ENCODE measurements at places on chromosomes 11 and 22. TPM values are rescaled to one million over a fixed set of nuclear protein-coding genes. Genes with fewer than 3 reads are reported as not detected.

The DGCR2 gene
- total RNA-seq = 43.4 TPM

The IGLL1 gene
- total RNA-seq = not detected

- H3K27me3 ChIP-seq = no peaks in the 10 kb centered on the region
- DNase-seq = no peak
- H3K4me1 ChIP-seq = no peaks in the 10 kb centered on the region
- no peak overlapping the region for H3K27ac ChIP-seq
Observed at GRCh38 chr11:87299041-87299481, 261.3 kb downstream of the TMEM135 start.

DNA sequence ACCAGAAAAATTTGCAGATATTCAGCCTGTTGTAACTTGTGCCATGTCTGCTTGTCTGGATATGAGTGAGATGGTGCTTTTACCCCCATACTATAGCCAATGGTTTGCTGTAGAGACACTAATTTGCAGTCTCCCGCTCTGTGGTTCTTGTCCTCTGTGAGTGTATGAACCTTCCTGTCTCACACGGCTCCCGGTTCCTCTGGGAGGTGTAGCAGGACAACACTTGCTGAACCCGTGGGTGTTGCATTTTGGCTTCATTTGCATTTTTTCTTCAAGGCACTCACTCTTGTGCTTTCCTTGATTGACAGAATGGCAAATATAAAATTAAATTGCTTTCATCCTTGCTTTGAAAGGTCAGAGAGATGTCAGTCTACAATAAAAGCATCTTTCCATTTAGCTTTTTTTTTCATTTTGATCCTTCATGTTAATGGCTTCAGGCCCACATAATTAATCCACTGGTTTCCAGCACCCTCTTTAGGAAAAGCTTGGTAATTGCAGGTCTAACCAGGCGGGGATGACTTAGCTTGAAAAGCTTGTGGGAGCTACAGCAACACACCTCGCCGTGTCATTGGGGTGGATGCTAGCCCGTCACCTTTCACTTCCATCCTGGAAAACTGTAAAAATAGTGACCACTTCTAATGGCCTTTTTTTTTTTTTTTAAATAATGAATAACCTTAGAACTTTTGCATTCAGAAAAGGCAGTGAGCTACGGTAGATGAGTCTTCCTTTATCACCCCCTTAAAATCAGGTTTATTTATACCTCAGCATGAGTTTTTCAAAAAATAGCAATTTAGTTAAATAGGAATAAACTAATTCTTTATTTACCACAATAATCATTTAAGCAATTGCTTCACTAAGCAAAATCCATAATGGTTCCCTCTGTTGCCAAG lies 27.4 kb upstream of the ST14 start:
- peaks cover 73% of the 10 kb centered on the region for H3K36me3 ChIP-seq
- H3K4me1 ChIP-seq = no peaks in the 10 kb centered on the region
- H3K27ac ChIP-seq = no peak overlapping the region
- peak; percentile 87 for DNase-seq

DNA sequence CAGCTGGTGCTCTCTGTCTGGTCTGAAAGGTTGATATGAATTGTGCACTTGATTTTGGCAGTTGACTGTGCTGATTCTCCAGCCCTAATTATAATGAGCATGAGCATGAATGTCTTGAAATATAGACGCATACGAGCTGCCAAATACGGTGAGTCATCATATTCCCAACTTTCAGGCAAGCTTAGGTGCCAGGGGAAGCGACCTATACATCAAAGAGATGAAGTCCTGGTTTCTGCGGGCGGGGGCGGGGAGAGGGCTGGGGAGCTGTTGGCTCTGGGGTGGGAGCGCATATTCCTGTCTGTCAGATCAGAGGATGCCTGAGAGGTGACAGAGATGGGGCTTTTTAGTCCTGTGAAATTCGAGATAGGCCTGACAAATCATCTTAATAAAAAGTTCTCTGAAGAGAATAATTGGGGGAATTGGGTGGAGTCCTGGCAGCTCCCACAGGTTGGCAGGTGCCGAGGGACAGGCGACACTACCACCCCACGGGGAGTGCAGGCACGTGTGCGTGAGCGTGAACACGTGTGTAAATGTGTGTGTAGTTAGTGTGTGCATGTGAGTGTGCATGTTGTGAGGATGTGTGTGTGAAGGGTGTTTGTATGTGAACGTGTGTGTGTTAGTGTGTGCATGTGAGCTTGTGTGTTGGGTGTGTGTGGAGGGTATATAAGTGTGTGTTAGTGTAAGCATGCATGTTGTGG lies 865.3 kb downstream of the TBC1D22A start:
- no peaks in the 10 kb centered on the region for H3K27me3 ChIP-seq
- H3K27ac ChIP-seq = no peak overlapping the region
- DNase-seq = no peak
- H3K4me1 ChIP-seq = no peaks in the 10 kb centered on the region
- H3K36me3 ChIP-seq = no peaks in the 10 kb centered on the region
- no peak overlapping the region for H3K4me3 ChIP-seq

DNA sequence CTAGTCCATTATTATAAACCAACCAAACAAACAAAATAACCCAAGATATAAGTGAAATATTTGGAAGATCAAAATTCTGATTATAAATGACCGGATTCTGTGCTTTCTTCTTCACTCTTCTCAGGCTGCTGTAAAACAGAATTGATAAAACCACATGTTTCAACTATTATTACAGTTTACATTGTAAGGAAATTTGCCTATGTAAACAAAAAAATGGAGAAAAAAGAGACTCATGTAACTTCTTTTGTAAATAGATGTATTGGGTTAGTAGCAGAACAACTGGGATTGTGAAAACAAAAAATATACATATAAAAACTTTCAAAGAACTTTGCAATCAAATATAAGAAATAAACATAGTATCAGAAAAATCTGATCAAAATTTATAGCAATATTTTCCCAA lies 295.2 kb upstream of the CCDC179 start:
- H3K27ac ChIP-seq = no peak overlapping the region
- no peaks in the 10 kb centered on the region for H3K27me3 ChIP-seq
- H3K4me1 ChIP-seq = no peaks in the 10 kb centered on the region
- no peak overlapping the region for H3K4me3 ChIP-seq
- H3K36me3 ChIP-seq = no peaks in the 10 kb centered on the region

GRCh38 chr22:33964121-33964520 lies 43.8 kb upstream of the LARGE1 start:
- DNase-seq = no peak
- no peaks in the 10 kb centered on the region for H3K27me3 ChIP-seq
- H3K36me3 ChIP-seq = no peaks in the 10 kb centered on the region
- no peak overlapping the region for H3K27ac ChIP-seq

GRCh38 chr11:118224511-118225188 lies at the start of gene JAML:
Gene JAML (minus strand): TSS chr11:118225011. CDS start chr11:118214866, 10,145 bp downstream.
- no peaks in the 10 kb centered on the region for H3K4me1 ChIP-seq
- no peak within 1 kb of the TSS for H3K27ac ChIP-seq
- peaks cover 21% of the 10 kb centered on the region for H3K27me3 ChIP-seq
- no peak for DNase-seq
- no peaks in the 10 kb centered on the region for H3K36me3 ChIP-seq
- no peak within 1 kb of the TSS for H3K4me3 ChIP-seq
